ENCODE measurements at places on chromosomes 4 and X.

- DNase-seq: no peak
These were observed 494.1 kb downstream of the PRR32 start for GRCh38 chrX:127313635-127314034.

DNA sequence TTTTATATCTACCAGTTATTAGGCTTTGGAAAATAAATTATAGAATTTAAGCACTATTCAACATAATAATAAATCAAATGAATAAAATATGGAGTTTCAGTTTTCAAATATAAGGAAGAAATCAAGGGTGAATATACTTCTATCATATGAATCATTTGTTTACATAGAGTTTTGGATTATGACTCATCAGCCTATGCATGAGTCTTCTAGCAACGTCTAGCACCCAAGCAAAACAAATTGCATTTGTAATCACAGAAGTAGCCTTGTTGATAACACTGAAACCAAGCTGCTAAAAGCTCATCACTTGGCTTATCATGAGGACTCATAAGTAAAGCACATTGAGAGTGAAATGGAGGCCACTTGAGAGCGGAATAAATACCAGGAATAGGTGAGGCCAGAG, 434.6 kb downstream of the PCDH11X start:
- DNase-seq: no peak

DNA sequence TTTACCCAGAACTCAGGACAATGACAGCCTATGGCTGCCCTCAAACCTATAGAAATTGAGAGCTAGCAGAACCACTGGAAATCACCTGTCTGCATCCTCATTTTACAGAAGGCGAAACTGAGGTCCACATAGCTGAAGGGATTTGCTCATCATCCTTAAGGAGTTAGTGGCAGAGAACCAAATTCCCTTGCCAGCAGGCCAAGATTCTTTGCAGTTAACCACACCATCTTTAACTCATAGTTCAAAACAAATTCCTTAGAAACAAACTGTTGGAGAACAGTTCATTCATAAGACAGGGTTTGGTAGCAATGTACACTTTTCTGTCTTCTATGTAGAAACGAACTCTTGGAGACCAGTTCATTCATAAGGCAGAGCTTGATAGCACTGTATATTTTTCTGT, 37.9 kb upstream of the RAP2C start:
- no peak for DNase-seq

GRCh38 chr4:37236165-37236564, 8.4 kb upstream of the NWD2 start:
- no peak for DNase-seq

GRCh38 chrX:46628460-46629371, 55.2 kb downstream of the CHST7 start:
- no peak for DNase-seq
